Cerebellar nuclear complex (tissue), 1 donor: ENCODE measurements at places on chromosomes 13 and 19.

- DNase-seq: no peak
Measured at GRCh38 chr13:30908416-30908980, 2.4 kb downstream of the MEDAG start.

GRCh38 chr19:30393729-30394480, 21.7 kb downstream of the ZNF536 start:
- no peak for DNase-seq

- DNase-seq: no peak
Measured at GRCh38 chr19:54661846-54662481, 821 bp upstream of the LILRB4 start.

GRCh38 chr19:16893686-16893989, 4.8 kb downstream of the F2RL3 start:
- no peak for DNase-seq

GRCh38 chr19:49850221-49850486, 805 bp upstream of the PTOV1 start:
- no peak for DNase-seq

DNA sequence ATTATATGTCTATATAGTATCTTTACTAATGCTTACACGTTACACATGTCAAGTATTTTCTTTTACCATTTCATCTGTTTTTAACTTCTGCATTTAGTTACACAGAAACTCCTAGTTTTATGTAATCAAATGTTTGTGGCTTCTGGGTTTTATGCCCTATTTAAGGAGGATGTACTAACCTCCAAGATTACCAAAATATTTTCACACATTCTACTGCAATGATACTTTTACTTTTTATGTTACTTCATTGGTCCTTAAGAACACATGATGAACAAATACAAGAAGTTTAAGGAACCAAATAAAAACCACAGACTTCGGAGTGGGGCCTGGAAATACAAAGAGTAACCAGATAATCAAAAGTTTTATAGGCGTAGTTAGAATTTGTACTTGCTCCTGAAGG, 37.2 kb downstream of the ZC3H13 start:
- no peak for DNase-seq
